ENCODE measurements at places on chromosomes 11 and 22.

DNA sequence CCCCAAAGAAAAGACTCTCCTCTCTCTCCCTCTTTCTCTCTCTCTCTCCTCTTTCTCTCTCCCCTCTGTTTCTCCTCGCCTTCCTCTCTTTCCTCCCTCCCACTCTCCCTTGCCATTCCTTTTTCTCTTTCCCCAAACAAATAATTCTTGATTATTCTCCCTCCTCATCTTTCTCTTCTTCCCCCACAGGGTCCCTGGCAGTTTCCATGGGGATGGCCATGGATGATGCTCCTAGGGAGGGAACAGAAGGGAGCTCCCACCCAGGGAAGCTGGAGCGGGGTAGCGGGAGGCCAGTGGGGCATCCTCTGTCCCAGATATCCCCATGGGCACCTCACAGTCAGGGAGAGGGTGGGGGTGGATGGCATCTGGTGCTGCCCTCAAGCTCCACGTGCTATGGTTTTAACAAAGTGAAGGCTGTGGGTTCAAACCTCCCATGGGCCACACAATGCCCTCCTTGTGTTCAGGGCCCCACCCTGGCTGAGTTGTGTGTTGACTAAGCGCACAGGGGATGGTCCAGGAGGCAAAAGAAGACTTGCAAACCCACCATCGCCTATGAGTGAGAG lies 266.4 kb downstream of the BUD13 start:
- DNase-seq = no peak

- no peak for DNase-seq
These were observed 224.5 kb downstream of the KIRREL3 start for GRCh38 chr11:126776119-126776518.

DNA sequence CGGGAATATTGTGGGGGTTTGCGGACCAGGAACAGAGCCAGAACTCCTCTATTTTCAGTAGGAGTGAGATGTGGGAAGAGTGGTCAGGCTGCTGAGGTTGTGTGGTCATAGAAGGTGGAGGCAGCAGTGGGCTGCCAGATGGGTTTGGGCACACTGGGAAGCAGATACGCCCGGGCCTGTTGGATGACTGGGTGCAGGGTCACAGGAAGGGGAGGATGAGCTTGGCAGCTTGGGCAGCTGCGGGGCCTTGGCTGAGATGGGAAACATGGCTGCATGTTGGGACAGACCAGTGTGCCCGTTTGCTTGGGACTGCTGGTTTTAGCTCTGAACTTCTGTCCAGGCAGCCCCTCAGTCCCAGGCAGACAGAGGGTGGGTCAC lies 11.4 kb downstream of the SHANK3 start:
- DNase-seq = no peak

DNA sequence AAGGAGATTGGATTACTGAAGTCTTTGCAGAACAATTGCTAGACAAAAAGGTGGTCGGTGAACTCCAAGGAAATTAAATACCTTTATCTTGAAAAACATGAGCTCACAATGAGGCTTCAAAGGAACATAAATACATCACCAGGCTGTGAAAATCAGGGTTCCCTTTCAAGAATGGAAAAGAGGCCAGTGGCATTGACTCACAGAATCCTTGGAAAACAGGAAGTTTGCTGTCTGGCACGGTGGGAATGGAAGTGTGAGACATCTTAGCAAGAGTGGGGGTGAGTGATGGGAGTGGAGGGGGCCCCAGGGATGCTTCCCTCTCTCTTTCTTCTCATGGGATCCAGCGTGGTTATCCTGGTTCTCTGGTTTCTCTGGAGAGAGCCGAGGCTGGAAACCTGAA lies 48.9 kb upstream of the TBCEL start:
- no peak for DNase-seq

- DNase-seq = no peak
These were observed 42.2 kb upstream of the PRDM11 start for GRCh38 chr11:45104006-45104789.

All from IMR-90 (cell line).